ENCODE measurements at places on chromosomes 1 and 21.

GRCh38 chr1:109838838-109839240 lies 71.8 kb upstream of the CSF1 start:
- no peak for DNase-seq

- no peak for DNase-seq
Observed at GRCh38 chr21:26124896-26125295, 45.7 kb downstream of the APP start.

DNA sequence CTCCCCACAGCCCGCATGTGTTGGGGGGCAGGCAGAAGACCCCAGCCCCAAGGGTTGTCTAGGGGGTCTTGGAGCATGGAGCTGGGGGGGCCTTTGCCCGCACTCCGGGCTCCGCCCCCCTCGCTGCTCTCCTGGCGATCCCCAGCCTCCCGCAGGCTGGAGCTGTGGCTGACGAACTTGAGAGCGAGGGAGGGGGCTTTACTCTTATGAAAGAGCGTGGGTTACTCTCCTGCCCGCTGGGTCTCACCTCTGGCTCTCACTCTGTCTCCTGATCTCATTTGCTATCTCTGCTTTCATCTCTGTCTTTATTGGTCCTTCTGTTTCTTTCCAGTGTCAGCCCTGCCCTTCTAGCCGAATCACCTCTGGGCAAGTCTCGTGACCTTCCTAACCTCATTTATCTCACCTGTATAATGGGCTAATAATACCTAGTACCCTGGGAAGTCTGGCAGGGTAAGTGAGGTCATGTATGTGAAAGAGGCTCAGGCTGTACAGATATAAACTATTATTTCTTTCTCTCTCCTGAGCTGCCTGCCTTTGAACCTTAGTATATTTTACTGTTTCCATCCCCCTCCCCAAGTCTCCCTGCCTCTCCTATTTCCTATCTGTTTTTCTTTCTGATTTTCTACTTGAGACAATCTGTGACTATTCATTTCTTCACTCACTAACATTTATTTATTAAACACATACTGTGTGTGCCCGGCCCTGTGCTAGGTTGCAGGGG lies 731 bp downstream of the EFNA4 start:
- no peak for DNase-seq

- no peak for DNase-seq
Observed at GRCh38 chr21:33939226-33939625, 23.6 kb upstream of the ATP5PO start.

DNA sequence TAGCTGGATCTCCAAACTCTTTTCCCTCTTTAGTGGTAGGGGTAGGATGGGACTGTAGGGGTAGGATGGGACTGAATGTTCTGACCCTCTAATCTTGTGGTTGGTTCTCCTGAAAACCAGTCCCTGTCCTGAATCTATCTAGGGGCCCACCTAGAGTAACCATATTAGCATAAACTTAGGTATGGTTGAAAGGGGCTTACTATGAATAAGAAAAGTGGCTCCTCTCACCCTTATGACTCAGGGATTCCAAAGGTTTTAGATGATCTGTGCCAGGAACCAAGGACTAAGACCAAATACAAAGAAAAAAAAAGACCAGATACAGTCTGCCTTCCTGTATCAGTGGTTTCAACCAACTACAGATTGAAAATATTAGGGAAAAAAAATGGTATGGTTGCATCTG lies 28.9 kb downstream of the RNF2 start:
- DNase-seq: no peak

- no peak for DNase-seq
Observed at GRCh38 chr1:172874950-172875349, 175.8 kb downstream of the TNFSF18 start.

DNA sequence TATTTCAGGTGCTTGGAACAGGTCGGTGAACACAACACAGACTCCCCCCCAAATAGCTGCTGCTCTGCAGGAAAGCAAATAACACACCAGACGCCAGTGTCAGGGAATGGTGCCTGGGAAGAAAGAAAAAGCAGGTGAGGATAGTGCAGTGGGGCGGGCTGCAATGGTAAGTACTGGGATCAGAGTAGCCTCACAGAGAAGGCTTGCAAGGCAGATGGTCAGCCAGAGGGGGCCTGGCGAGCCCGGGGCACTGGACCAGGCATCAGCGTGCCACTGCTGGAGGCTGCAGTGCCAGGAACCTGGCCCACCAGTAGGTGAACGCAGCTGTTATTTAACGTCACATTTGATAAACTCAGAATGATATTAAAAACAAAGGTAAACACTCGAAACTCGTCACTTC lies 60.0 kb downstream of the POFUT2 start:
- no peak for DNase-seq

DNA sequence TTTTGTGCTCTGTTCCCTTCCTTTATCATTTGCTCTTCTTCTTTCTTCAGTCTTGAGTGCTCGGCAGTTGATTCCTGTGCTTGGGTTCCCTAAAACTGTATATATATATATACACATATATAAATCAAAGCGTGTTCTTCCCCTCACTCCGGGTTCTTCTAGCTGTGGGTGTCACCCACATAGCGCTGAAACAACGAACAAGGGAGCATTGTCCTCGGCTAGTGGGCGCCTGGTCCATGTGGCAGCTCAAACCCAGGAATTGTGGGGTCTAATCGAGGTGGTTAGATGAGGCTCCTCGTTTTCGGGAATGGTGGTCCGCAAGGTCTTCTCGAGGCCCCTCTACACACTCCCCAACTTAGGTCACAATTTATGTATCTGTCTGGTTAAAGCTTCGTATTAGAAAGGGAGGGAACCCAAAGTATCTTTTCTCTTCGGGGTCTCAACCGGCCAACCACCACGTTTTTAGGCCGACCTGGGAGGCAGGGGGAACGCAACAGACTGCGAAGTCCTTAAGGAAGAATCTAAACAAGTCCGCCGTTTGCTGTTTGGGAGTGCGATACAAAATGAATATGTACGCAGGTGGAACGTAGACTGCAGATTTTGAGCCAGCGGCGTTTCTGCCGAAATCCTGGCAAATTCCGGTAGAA lies 504 bp upstream of the SDHC start:
- DNase-seq: no peak

DNA sequence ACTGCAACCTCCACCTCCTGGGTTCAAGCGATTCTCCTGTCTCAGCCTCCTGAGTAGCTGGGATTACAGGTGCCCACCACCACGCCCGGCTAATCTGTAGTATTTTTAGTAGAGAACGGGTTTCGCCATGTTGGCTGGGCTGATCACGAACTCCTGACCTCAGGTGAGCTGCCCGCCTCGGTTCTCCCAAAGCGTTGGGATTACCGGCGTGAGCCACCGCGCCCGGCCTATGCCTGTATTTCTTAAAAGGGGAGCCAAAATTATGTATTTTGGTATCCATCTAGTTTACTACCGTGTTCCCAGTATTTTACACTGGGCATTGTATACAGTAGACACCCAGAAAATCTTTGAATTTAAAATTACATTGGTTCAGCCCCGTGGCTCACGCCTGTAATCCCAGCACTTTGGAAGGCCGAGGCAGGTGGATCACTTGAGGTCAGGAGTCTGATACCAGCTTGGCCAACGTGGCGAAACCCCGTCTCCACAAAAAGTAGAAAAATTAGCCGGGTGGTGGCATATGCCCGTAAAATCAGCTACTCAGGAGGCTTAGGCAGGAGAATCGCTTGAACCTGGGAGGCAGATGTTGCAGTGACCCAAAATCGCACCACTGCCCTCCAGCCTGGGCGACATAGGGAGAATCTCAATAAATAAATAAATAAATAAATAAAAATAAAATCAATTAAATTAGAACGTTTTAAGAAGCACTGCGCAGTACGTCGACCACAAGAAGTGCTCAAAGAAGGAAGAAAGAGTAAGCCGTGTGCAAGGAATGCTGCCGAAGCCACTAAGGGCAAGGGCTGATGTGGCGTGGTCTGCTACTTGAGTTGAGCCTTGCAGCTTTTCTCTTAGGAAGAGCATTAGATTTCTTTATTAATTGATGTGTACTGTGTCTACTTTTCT lies 1.5 kb upstream of the THRAP3 start:
- DNase-seq: no peak

DNA sequence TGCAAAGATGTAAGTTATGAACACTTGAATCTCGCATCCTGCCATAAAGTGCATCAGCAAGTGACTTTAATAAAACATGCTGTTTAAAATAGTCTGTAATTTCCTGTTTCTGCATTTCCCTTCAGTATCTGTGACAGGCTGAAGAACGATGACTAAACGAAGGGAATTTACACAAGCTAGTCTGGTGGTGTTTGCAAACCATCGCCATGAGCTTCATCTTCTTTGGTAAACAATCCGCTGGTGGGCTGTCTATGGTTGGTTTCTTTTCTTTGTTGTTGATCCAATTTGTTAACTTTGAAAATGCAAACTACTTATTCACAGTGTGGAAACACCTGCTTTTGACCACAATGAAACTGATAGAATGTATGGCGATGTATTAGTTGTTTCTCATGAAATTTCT lies 13.9 kb downstream of the SERTAD4 start:
- no peak for DNase-seq

- no peak for DNase-seq
Observed at GRCh38 chr1:228122921-228123441, 13.9 kb upstream of the MRPL55 start.

GRCh38 chr1:93414749-93415148 lies 33.2 kb upstream of the FNBP1L start:
- no peak for DNase-seq

- DNase-seq: no peak
Observed at GRCh38 chr1:19336543-19336942, 24.4 kb downstream of the SLC66A1 start.

GRCh38 chr1:86975993-86976550 lies 61.6 kb downstream of the HS2ST1 start:
- DNase-seq: no peak

DNA sequence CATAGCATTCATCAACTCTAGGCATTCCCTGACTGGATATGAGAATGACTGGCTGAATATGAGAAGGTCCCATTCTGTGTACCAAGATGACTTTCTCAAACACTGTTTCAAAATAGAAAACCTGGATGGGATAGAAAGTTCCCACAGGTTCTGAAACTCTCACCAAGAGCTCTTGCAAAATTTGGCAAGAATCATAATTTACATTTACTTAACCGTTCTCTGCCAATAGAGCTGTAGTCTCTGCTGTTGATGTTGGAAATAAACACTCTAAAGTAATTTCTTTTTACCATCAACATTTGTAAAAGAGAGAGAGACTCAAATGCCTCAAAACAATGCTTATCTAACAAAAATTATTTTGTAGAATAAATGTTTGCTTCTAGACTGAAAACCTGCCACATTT lies 221.1 kb downstream of the LMO4 start:
- no peak for DNase-seq

- no peak for DNase-seq
Observed at GRCh38 chr1:112370996-112371395, 25.0 kb upstream of the CTTNBP2NL start.

DNA sequence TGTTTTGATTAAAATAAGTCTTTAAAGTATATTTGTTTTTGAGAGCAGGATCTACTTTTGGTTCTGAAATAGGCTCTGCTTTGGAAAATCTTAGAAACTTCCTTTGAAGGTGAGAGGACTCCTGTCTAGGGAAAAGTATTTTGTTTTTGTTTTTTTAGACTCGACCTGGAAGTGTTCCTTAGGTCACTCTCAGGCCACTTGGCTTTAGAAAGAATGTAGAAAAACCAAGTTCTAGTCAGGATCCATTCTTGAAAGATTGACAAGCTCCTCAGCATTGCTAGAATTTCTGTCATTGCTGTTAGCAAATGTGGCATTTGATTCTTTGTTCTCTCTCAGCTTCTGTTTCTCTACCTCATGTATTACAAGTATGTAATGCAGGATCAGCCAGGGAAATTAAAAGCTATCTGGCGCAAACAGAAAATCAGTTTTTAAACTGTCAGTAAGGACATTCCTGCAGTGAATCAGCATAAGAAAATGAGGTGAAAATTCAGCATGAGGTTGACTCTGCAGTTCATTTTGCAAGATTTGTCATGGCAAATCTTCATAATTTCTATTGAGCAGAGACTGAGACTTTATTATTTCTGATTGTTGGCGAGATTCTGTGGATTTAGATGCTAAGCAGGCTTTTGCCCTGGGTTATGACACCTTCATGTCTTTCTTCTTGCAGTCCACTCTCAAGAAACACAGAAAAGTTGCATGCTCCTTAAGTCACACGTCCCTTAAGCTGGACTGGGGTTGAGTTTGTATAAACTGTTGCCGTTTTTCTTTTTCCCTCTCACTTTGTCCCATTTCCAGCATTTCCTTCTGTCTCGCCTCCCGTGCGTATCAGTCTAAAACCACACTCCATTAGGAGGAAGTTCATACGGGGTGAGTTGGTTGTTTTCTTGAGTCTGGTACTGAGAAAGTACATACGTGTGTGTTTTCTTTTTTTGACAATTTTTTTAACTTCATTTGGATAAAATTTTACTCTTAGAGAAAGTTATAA lies 12.6 kb downstream of the NTPCR start:
- no peak for DNase-seq

DNA sequence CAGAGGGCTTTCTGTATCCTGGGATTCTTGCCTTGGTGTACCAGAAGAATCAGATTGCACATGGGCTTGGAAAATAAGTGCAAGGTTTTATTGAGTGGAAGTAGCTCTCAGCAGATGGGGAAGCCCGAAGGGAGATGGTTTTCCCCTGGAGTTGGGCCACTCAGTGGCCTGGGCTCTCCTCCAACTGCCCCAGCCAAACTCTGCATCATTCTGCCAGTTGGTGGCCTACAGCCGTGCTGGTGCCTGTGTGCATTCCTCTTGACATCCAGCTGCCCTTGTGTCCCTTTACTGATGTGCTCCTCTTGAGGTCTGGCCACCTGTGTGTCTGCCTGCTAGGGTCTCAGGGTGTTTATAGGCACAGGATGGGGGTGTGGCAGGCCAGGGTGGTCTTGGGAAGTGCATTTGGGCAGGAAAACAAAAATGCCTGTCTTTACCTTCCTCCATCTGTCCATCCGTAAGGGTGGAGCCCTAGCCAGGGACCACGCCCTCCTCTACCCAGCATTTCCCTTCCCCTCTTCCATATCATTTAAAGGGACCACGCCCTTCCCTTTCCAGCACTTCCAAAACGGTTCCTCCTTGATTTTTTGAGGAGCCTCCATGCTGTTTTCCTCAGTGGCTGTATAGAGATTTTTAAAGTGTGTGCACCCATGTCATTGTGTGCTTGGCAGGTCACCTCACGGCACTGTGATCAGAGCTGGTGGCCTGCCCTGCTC lies 18.9 kb downstream of the SNAP47 start:
- DNase-seq: no peak

GRCh38 chr21:41120997-41121396 lies 47.0 kb upstream of the BACE2 start:
- DNase-seq: no peak

- no peak for DNase-seq
Observed at GRCh38 chr1:10724948-10725847, 71.2 kb downstream of the CASZ1 start.

GRCh38 chr1:71296551-71297134 lies 215.8 kb upstream of the ZRANB2 start:
- DNase-seq: no peak

GRCh38 chr1:175839779-175840669 lies 96.6 kb upstream of the TNR start:
- no peak for DNase-seq

- DNase-seq: no peak
Observed at GRCh38 chr21:42735944-42736343, 82.5 kb downstream of the PDE9A start.

All from activated naive CD4-positive, alpha-beta T cell treated with anti-CD3 and anti-CD28 coated beads, Interleukin-2, amount 50 U/mL, for 72 hours (primary cell).